Activated CD4-positive, alpha-beta T cell treated with anti-CD3 and anti-CD28 coated beads for 1 hour (primary cell): ENCODE measurements at places on chromosomes 5 and 9.
A peak's percentile ranks its signal among the peaks of the same experiment; 100 is the strongest.

DNA sequence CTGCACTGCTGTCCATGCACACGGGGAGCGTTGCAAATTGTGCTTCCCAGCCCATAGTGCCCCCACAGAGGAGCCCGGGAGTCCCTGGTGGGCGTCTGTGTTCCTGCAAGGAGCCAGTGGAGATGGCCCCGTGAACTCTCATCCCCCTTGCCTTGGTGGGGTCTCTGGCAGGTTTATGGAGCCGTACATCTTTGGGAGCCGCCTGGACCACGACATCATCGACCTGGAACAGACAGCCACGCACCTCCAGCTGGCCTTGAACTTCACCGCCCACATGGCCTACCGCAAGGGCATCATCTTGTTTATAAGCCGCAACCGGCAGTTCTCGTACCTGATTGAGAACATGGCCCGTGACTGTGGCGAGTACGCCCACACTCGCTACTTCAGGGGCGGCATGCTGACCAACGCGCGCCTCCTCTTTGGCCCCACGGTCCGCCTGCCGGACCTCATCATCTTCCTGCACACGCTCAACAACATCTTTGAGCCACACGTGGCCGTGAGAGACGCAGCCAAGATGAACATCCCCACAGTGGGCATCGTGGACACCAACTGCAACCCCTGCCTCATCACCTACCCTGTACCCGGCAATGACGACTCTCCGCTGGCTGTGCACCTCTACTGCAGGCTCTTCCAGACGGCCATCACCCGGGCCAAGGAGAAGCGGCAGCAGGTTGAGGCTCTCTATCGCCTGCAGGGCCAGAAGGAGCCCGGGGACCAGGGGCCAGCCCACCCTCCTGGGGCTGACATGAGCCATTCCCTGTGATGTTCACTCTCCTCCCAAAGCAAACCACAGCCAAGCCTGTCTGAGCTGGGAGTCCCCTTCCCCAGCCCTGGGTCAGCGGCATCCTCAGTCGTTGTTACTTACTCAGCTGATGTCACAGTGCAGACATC, 3.1 kb downstream of the MRPS2 start:
- DNase-seq: no peak

GRCh38 chr9:19554529-19554928, 145.7 kb downstream of the ACER2 start:
- DNase-seq: no peak

GRCh38 chr9:129175825-129176633, 2.0 kb downstream of the IER5L start:
- peak; percentile 21 for DNase-seq

DNA sequence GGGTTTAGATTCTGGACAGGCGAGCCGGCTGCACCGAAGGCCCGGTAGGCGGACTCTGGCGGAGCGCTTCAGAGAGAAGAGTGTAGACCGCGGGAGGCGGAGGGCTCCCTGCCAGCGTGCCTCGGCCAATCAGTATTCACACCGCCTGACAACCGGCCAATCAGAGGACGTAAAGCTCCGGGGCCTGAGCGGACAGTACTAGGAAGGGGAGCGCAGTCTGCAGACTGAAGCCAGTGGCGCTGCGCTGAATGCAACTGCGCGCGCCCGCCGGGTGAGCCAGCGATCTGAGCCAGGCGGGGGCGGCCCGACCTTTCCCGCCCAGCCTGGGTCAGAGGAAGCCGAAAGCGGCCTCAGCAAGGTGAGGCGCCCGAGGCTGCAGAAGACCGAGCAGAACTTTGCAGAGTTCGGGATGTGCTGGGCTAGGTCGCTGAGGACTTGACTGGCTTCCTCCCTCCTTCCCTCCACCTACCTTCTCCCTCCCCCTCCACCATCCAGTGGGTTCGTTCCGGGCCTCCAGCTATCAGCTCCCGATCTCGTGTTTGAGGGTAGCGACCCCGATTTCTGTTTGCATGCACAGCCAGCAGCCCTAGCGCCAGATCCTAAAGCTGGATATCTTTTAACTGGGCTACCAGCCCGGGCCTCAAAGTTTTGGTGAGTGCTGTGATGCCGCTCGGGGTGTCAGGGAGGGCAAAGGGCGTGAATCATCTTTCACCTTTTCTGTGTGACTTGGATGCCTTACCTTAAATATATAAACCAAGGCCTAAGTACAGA, at the start of gene DMRT2:
Gene DMRT2 (plus strand): TSS at position 233 of the 771 bp plus-strand sequence. CDS start 1,257 bp downstream, outside the sequence.
- DNase-seq: no peak

DNA sequence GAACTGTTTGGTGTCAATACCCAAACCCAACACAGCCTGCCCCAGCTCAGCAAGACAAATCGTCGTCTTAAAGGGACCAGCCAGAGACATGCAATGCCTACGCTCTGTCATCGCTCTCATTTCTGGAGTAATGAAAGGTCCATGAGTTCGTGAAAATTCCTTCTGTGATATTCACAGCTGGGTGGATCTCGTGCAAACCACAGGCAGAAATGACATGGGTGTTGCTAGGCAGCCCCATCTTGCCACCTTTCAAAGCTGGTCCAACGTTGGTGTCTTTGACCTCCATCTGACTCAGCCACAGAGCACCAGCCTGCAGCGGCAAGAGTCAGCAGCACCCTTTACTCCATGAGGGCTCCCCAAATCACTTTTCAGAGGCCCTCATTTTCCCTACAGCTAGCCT, 215.3 kb downstream of the SLIT3 start:
- DNase-seq: no peak

DNA sequence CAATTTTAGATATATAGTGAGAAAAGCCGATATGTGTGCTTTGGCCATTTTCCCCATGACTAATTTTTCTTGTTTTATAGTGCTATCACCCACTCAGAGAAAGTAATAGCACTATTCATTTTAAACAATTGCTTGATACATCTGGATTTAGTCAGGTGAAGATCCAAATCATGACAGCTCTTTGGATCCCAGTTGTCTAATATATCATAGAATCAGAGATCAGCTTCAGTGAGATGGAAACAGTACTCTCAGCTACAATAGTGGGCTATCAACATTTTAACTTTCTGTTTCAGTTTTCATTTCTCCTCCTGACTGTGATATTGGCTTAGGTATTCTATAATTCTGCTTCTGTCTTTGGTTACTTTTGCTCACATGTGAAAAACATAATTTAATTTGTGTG, 38.7 kb downstream of the VCAN start:
- no peak for DNase-seq

- DNase-seq: no peak
Observed at GRCh38 chr9:126089789-126090188, 236.8 kb upstream of the MVB12B start.

- no peak for DNase-seq
Observed at GRCh38 chr5:131939690-131940345, 5.6 kb downstream of the MEIKIN start.

GRCh38 chr5:12951846-12952245, 992.6 kb downstream of the DNAH5 start:
- no peak for DNase-seq

DNA sequence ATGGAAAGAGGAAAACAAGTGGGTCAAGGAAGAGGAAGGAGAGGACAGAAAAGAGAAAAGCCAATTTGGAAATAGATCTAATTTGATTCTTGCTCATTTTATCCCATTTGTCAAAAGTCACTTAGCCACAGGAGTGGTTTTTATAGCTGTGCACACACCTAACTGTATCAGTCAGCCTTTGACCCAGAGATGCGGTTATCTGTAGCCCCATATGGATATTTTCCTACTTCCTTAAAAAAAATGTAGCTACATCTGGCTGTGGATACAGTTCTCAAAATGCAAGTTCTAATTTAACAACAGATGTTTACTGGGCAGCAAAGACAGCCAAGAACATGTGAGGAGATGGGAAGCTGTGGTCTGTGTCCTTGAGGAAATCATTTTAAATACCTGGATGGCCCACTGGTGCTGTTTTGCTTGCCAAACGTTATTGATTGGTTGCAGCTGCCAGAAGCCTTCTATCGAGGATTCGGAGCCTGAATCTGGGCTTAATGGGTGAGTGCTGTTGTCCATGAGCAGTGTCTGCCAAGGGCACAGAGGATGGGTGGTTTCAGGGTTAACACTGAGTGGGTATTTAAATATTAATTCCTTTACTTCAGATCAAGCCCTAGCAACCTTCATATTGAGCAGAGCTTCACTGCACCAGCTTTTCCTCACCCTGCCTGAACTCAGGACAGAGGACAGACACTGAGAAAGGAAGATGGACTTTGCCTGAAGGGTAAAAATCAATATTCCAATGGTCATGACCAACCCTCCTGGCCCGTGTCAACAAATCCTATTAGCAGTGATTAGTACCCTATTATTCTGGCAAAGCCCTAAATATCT, 92.2 kb downstream of the APBA1 start:
- no peak for DNase-seq

DNA sequence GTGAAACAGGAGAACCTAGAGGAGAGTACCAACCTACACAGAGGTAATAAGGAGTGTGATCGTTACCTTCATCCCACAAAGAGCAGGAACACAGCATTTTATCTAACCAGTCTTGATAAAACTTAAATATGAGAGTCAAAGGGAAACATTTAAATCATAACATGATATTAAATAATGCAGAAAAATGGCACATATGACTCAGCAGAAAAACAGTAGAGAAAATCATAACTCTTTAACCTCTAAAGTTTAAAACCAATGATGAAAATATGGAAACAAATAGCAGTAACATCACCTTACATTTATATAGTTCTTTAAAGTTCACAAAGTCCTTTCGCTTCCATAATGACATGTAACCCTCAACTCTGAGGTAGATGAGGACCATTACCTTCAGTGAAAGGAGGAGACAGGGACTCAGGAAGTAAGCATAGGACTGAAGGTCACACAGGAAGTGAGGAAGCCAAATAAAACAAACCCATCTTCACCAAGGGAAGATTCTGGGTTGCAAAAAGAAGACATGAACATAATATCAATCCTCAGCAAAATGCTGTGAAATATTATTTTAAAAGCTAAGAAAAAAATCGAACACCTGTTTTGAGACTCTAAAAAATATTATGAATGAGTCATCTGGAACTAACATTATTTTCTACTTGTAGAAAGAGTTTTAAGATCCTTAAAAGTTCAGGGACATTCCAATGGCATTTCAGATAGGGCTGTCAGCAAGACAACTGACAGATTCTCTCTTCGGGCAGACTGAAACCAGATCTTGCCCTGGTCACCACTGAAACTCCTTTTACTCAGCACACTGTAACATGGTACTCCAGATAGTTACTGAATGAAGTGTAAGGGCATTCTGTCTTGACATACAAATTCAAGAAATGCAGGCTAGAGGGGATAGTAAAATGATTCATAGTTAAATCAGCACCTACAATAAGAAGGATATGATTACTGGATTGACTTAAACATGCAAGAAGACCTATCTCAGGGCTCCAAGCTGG, 148.5 kb downstream of the EPB41L4A start:
- no peak for DNase-seq

DNA sequence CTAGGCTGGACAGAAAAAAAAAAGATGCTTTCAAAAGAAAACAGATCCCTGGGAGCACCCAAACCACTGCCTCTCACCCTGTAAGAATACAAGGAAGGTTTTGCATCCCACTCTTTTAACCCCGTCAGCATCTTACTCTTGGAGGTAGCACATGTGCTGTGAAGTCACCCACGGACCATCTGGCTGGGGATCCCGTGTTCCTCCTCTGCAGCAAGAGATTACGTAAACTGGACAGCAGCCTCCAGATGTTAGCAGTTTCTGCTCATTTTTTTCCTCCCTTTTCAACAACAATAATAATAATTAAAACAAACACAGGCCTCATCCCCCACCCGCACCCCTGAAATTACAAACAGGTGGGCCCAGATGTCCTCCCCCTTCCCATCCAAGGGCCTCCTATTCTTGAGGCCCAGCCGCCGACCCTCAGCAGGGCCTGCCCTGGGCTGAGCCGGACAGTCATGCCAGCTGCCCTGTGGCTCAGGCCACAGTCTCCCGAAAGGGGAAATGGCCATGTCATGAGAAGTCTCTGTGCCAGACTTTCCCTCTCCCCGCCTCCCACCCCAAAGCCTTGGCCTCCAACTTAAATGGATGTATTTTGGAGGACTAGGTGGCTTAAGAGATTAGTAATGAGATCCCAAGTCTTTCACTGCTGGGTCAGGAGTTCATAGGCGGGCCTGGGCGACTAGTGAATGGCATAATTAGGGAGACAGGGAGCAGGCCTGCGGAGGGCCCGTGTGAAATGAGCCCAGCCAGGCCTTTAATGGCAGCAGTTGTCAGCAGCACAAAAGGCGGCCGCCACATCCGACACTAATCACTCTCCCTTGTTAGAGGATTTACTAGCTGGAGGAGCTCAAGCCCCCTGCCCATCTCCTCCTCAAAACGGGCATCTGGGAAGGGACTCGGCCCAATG, 165.1 kb downstream of the PAPPA start:
- DNase-seq: no peak

- DNase-seq: peak; percentile 19
Observed at GRCh38 chr9:77177894-77178794, 810 bp downstream of the VPS13A start.
